ENCODE measurements at places on chromosomes 12 and 14.

- no peak for DNase-seq
These were observed 59.9 kb downstream of the BMP4 start for GRCh38 chr14:53896726-53897125.

DNA sequence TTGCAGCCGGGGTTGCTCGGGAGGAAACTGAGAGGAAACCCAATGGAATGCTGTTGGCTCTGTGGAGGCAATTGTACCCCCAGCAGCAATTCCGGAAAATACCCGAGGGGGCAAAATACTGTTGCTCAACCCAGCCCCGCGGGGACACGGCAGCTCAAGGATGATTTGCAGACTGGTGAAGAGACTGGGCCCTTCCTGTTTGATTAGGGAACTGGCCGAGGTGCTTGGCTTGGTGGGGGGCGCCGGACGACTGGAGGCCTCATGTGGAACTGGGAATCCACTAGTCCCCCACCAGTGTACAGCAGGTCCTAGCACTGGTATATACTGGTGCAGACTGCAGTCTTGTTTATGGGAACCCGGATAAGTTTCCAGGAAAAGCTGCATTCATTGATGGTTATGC lies 10.3 kb upstream of the RNASE12 start:
- no peak for DNase-seq

DNA sequence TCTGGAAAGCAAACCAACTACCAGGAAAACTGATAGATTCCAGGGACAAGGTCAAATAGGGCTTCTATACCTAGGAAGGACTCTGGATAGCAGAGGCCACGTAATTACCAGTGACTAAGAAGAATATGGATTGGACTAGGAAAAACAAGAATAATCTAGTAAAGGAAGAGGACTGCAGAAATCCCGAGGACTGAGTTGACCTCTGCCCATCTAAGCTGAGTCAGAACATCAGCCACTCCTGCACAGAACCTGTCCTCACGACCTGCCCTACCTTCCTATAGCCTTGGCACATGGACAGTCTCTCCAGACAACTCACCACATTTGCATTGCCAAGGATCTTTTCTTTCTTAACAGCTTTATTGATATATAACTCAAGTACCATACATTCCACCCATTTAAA lies 2.3 kb downstream of the OR6J1 start:
- no peak for DNase-seq

- DNase-seq = no peak
These were observed 15.1 kb downstream of the CALCOCO1 start for GRCh38 chr12:53712059-53712643.

- DNase-seq = no peak
These were observed 42.3 kb downstream of the FBXO34 start for GRCh38 chr14:55313480-55313879.

DNA sequence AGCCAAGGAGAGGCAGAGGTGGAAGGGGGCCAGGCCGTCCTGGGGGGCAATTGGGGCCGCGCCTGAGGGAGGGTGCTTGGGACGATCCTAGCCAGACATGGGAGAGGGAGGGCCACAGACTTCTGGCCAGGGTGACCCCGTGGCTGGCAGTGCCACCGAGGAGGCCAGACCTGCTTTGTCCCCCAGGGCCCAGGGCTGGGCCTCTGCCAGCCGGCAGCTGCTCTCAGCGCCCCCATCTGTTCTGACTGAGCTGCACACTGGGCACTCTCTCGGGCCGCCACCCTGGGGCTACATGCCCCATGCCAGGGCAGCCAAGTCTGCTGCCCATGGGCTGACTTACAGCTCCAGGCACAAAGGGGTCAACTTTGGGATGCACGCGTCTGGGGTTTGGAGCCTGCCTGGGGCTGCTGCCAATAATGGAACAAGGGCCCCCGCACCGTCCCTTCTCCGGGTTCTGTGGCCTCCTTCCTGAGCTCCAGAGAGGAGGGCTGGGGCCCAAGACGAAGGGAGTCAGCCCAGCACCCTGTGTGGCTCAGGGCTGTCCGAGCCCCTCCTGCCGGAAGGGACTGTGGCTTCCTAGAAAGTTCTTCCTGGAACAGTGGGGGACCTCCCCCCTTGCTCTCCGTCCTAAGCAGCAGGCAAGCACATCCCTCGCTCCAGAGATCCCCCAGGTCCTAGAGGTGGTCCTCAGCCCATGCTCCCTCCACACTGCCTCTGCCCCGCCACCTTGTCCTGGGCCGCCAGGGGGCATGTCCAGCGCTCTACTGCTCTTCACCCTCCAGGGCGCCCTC lies 1.1 kb downstream of the ADSS1 start:
- no peak for DNase-seq

DNA sequence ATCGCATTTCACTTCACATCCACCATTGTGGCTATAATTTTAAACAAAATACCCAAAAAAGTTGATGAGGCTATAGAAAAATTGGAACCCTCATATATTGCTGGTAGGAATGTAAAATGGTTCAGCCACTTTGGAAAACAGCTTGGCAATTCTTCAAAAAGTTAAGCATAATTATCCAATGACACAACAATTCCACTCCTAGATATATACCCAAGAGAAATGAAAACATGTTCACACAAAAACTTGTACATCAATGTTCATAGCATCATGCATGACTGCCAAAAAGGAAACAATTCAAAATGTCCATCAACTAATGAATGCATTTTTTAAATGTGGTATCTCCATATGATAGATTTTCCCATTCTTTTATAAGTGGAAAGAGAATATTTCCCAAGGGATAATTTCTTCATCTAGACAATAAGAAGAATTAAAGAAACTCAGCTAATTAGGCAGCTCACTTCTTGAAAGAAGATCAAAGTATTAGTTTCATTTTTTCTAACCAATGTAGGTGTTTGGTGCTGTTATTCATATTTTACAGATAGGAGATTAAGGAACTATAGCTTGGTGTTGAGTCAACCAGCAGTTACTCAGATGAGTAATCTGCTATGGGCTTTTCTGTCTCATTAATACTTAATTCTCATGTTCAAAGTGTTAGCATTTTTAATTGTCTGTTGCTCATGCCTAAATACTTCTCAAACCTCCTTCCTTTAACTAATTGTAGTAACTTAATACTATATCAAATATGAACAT lies 32.8 kb downstream of the YEATS4 start:
- DNase-seq = no peak

DNA sequence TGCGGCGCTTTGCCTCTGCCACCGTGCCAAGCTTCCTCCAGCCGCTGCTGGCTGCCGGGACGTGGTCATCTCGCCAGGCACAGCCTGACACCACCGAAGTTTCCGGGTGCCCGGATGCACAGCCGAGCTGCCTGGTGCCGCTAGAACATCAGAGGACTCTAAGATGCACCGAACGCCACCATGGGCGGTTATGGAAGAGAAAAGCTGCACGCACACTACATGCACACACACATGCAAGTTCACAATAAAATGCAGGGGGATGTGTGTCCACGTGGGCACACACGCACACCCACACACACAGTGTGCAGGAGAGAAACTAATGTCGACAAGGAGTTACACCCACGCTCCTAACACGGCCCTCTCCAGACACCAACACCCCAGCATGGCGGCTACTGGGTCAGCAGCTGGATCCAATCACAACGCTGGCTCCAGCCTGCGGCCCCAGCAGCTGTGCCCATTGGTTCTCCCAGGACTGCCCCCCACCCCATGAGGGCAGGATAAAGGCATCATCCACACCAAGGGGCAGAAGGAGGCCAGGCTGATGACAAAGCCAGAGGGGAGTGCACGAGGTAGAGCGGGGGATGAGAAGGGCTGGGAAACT lies 82.7 kb downstream of the BCL11B start:
- peak; percentile 44 for DNase-seq

DNA sequence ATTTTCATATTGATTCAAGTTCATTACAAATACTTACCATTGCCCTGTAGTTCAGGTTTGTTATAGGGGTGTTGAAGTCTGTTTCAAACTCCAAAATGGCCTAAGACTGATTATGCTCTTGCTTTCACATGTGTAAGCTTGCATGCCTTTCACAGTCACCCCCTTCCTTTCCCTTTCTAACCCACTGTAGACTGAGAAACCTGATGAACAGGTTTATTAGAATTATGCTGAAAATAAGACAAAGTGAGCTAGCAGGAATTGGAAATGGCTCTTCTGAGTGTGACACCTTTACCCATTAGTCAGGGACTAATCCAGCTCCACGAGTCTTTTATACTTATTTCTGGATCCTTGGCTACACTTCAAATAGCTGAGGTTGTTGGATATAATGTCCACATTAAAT lies 38.9 kb downstream of the FBXO33 start:
- DNase-seq = no peak

DNA sequence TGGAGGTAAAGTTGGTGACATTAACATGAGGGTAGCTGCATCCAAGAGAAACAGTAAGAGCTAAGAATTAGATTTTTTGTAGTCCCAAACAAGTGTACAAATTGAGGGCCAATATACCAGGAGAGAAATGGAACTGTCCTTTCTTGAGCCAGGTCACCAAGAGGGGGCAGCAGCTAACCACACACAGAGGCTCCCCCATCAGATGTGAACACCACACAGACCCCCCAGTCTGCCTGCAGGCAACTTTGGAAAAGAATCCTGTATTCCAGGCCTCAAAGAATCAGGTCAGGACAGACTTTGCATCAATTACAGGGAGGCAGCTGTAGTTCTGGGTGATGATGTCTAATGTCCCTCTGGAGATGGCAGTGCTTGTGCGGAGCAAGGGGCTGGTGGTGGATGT lies 77.9 kb downstream of the SPTB start:
- DNase-seq = no peak

DNA sequence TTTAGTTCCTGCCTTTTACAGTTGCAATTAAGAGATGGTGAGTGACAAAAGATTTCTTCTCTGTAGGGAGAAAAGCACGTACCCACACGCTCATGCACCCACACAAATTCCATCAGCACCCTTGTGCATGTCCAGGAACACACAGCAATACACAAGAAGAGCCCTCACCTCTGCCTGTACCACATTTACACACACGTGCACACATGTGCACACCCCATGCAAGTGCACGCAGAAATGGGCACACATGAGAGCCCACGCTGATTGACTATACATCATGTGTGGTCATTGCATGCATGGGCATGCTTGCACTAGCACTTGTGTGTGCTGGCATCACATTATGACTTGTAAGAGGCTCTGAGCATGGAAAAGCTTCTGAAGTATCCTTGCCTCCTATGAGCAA lies 70.5 kb downstream of the SERPINA3 start:
- DNase-seq = no peak

- DNase-seq = no peak
These were observed 308.8 kb upstream of the SYT1 start for GRCh38 chr12:78555802-78556201.

DNA sequence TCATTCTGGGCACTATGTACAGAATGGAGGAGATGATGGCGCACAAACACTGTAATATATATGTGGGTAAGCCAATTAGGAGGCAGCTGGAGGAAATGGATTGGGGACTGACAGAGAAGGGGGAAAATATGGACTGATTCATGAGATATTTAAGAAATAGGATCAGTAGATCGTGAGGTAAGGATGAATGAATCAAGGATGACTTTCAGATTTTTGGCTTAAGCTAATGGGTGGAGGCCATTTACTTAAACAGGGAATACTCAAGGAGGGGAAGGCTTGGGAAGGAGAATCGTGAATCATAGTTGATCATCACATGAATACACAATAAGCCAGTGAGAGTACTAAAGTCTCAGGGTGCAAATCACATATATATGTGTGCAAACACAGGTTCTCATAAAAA lies 11.2 kb upstream of the GNPNAT1 start:
- DNase-seq = no peak

DNA sequence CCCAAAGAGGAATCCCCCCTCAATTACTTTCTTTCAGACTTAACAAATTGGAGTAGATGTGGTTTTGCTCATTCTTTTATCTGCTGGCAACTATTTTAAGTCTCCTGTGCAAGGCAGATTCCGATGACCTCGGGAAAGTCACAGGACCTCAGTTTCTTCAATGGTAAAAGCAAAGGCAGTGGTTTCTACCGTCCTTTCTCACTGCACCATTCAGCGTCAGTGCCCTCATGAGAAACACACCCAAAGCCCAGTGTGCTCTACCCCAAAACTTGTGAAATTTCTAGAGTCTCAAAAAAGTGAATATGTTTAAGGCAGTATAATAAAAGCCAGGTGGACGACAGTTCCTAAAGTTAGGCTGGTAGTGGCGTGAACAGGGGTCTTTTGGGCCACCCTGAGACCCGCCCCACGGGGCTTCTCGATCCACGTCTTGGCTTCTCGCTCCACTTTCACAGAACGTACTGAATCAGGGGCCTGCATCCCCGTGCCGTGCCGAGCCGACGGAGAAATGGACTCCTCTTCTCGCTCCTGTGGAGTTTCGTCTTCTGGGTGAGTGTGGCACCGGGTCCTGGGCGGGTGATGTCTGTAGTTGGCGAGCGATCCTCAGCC lies 1.3 kb upstream of the ARHGAP5 start:
- DNase-seq = peak; percentile 53

- DNase-seq = no peak
These were observed 177.6 kb downstream of the RIMBP2 start for GRCh38 chr12:130538343-130539095.

GRCh38 chr14:58108717-58109116 lies 43.3 kb downstream of the ARMH4 start:
- no peak for DNase-seq

DNA sequence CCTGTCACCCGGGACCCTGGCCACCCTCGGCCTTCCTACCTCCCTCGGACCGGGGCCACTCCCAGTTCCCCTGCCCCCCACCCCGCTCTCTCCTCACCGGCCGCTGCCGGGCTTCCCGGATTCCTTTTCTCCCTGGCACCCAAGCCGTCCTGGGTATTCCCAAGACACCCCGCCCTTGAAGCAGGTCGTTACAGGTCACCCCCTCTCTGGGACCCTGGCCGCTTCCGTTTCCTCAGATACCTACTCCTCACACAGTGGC lies 493 bp downstream of the NUMB start:
- DNase-seq = no peak

GRCh38 chr14:56903304-56903969 lies 93.2 kb upstream of the OTX2 start:
- DNase-seq = no peak

GRCh38 chr12:72057330-72057914 lies 118.8 kb downstream of the TPH2 start:
- no peak for DNase-seq

GRCh38 chr12:105954951-105955931 lies 183.5 kb downstream of the NUAK1 start:
- no peak for DNase-seq

All from CD4-positive, alpha-beta T cell treated with Interleukin-2 at 100 ng/mL for 4 hours (primary cell).